ENCODE measurements at places on chromosomes 11 and 22.
A peak's percentile ranks its signal among the peaks of the same experiment; 100 is the strongest.

DNA sequence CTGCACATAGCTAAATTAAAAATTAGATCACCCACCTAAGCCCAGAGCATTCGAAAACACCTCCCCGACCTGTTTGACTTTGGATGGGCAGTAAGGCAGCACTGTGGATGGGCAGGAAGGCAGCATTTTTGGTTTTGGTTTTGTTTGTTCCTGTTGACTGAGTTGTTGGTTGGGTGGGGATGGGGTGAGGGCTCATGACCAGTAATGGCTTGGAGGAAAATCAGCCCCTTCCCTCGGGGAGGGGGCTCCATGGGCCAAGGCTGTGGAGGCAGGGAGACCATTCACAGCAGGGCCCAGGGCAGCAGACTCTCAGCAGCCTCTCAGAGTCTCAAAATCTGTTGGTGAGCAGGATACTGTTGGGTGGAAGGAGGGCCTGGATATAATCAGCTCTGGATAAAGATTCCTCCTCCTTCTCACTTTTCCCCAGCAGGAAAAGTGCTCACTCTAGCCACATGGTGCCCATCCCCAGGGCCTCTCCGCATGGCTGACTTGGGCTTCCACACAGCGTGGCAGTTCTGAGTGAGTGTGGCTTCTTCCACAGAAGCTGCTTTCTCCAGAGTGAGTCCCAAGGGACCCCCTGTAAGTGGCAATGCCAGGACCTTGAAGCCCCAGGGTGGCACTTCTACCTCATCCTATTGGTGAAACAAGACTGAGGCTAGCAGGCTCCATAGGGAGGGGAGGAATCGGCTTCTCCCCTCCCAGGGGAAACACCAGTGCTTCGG, 1491.2 kb downstream of the BRD1 start:
- DNase-seq: no peak

GRCh38 chr22:35957589-35957988, 71.0 kb downstream of the RBFOX2 start:
- no peak for DNase-seq

- DNase-seq: no peak
Observed at GRCh38 chr11:128472128-128473089, 114.9 kb downstream of the ETS1 start.

GRCh38 chr11:78226684-78227680, 38.3 kb downstream of the USP35 start:
- no peak for DNase-seq

GRCh38 chr22:43796567-43796966, 15.5 kb downstream of the EFCAB6 start:
- no peak for DNase-seq

GRCh38 chr11:36510594-36510942, 496 bp upstream of the TRAF6 start:
- DNase-seq: no peak

GRCh38 chr11:134357545-134357839, 25.7 kb downstream of the GLB1L2 start:
- peak; percentile 41 for DNase-seq

DNA sequence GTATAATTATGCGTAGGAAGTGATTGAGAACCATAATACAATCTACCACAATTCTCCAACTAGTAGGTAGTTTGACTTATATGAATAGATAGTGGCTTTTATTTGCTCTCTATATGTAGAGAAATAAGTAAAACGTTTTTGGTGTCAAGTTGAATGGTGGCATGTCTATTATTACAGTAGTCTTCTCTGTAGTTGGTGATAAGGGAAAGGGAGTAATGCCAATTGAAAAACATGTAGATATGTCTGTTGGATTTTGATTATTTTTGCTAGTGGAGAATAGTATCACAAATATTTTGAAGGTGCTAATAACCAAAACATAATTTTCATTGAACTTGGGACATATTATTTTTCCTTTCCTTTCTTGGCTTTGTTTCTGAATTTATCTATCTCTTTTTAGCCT, 17.5 kb downstream of the FBXO7 start:
- DNase-seq: no peak

GRCh38 chr11:126158054-126158791, 53.2 kb downstream of the RPUSD4 start:
- no peak for DNase-seq

- no peak for DNase-seq
Observed at GRCh38 chr22:31126869-31127175, 4.1 kb downstream of the INPP5J start.

- peak; percentile 37 for DNase-seq
Observed at GRCh38 chr11:33329705-33330329, 72.6 kb downstream of the HIPK3 start.

GRCh38 chr11:125330462-125331325, 165.4 kb downstream of the FEZ1 start:
- DNase-seq: peak; percentile 17

GRCh38 chr11:72546866-72547265, 112.5 kb upstream of the CLPB start:
- no peak for DNase-seq

DNA sequence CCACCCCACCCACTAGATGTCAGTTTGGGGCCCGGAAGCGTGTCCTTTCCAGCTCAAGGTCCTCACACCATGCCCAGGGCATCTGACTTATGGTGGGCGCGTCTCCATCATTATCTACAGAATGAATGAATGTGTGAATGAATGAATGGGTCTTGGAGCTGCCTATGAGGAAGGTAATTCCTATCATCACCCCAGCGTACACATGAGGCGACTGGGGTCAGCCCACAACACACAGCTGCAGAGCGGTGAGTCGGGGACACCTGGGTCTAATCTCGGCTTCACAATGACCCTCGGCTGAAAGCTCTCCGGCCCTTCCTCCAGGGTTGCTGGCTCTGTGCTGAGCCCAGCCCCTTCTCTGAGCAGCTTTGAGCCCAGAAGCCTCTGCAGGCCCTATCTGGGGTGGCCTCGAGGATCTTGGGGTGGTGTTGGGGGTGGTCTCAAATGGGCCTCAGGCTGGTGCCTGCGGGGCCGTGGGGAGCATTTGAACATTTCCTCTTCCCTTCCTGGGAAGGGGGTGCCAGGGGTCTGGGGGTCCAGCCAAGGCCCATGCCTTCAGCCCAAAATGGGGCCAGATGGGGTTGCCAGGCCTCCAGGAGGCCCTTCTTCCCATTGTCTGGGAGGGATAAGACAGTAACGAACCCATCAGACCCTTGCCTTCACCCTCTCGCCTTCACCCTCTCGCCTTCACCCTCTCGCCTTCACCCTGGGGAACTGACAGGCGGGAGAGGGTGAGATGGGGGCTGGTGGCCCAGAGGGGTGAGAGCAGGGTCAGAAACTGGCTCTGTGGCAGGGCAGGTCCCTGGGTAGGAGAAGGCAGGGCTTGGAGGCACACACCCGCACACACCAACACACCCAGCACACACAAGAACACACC, 82.4 kb downstream of the MYEOV start:
- peak; percentile 8 for DNase-seq

GRCh38 chr11:118240999-118241763, 11.0 kb downstream of the MPZL3 start:
- DNase-seq: peak; percentile 66

DNA sequence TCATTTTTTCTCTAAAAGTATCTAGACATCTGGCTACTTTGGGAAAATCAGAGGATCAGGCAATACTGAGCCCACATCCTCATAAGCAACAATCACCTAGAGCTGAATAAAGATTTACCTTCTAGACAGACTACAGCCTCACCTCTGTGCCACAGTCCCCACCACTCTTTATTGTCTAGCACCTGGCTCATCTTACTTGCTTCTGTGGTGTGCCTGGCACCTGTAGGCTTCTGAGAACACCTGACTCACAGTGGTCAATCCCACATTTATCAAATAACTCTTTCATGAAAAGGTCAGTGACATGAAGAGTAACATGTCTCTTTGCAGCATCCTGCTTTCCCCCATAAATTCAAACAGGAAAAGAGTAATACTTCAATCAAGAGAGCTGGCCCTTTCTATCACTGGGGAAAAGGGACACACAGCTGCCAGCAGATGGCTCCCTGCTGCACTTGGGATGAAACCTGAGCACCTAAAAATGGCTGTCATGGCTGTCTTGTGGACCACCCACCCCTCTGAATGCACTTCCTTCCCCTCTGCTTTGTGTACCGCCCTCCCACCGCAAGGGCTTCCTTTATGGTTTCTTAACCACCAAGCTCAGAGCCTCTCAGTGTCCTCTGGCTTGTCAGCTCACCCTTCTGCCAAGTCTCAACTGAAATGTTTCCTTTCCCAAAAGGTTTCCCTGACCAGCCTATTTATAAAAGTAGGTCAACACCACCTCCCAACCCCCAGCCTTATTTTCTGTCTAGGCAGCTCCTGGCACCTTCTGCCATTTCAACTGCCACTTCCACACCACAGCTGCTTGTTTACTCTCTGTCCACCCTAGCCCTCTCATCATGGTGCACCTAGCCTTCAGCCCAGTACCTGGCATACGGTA, 9.3 kb downstream of the TFIP11 start:
- peak; percentile 50 for DNase-seq

- no peak for DNase-seq
Observed at GRCh38 chr11:508956-509355, 1.9 kb upstream of the RNH1 start.

GRCh38 chr22:37498289-37498909, 12.2 kb upstream of the MFNG start:
- DNase-seq: peak; percentile 86

- no peak for DNase-seq
Observed at GRCh38 chr11:61403658-61404057, 11.3 kb downstream of the TMEM216 start.
